ENCODE measurements at places on chromosomes 11 and 22.

DNA sequence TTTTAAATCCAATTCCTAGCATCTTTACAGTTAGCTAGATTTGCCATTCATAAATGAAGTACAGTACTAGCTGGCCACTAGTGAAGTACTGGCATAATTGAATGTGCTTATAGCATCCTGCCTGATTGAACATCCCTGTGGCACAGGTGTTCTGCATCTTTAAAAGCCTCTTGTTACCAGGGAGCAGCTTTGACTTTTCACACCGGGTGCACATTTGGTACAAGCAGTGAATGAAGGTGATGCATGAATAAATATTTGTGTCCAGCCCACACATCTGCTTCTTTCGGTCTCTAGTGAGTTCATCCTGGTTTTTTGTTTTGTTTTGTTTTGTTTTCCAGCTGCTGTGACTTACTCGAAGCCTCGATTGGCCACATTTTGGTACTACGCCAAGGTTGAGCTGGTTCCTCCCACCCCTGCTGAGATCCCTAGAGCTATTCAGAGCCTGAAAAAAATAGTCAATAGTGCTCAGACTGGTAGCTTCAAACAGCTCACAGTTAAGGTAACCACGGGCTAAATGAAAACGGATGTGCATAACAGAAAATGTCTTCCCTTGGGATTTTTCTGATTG is 5.3 kb downstream of the ATP5MG start:
- DNase-seq: no peak

- peak; percentile 44 for DNase-seq
Observed at GRCh38 chr22:17772958-17773605, 1.2 kb downstream of the BID start.

- DNase-seq: no peak
Observed at GRCh38 chr11:130181295-130182272, 22.0 kb downstream of the ST14 start.

GRCh38 chr11:8477680-8478079 is 116.3 kb downstream of the STK33 start:
- DNase-seq: no peak

- no peak for DNase-seq
Observed at GRCh38 chr22:48520884-48521588, 1306.6 kb downstream of the BRD1 start.

DNA sequence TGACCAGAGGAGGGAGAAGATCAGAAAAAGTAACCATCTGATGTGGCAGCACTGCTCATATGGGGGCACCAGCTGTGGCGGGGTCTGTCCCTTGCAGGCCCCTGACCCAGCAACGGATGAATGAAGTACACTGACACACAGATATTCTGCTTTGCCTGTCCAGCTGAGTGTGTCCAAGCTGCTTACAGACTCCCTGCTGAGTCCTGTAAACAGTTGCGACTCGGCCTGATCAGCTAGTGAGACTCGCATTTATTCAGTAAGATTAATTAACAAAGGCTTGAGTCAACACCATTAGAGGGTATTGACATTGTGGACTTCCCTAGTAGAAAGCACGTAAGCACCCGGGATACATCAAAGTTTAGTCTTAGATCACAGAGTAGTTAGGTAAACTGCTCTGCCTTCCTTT is 15.3 kb upstream of the OR10D3 start:
- DNase-seq: no peak

Data from hematopoietic multipotent progenitor cell treated with erythropoietin and hydrocortisone succinate and interleukin-3 and kit ligand, for 6 days (in vitro differentiated cells).